ENCODE measurements at places on chromosomes 16 and 17.

DNA sequence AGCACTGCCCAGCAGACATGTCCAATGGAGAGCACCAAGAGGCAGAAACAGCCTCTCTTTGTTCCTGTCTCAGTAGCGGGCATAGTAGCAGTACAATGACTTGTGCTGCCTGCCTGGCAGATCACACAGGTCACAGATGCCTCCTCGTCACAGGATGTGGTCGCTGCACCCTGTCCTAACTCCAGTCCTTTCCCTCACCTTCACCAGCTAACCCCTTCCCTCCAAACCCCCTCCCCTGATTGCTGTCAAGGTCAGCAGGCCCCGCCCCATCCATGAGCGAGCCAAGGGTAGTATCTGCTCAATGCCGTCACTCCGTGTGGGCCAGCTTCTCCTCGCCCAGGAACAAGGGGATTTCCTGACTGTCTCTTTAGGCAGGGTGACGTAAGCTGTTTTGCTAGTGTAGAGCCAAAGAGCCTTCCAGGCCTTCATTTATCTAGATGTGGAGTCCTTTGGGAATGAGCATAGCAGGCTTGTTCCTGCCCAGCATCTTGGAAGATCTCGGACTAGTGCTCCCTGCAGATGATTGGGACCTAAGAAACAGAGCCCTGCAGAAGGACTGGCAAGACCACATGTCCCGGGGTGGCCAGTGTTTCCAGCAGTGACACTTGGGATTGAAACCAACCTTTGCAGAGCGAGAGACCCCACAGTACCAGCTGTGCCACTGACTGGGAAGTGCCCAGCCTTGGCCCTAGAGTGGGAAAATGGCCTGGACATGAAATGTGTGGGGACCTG lies 75.9 kb upstream of the TNRC6C start:
- H3K27me3 ChIP-seq = peaks cover 14% of the 10 kb centered on the region
- H3K4me3 ChIP-seq = no peak overlapping the region
- H3K36me3 ChIP-seq = no peaks in the 10 kb centered on the region

- H3K4me1 ChIP-seq = peaks cover 11% of the 10 kb centered on the region
- H3K27ac ChIP-seq = no peak overlapping the region
- DNase-seq = peak; percentile 81
- no peak overlapping the region for H3K4me3 ChIP-seq
Observed at GRCh38 chr17:70099884-70100283, 24.9 kb downstream of the KCNJ16 start.

GRCh38 chr17:61480414-61480807 lies 28.2 kb downstream of the TBX4 start:
- no peak overlapping the region for H3K27ac ChIP-seq
- H3K4me3 ChIP-seq = no peak overlapping the region
- no peaks in the 10 kb centered on the region for H3K4me1 ChIP-seq
- DNase-seq = no peak
- H3K36me3 ChIP-seq = no peaks in the 10 kb centered on the region

- no peak for DNase-seq
- no peaks in the 10 kb centered on the region for H3K36me3 ChIP-seq
- H3K4me1 ChIP-seq = no peaks in the 10 kb centered on the region
- H3K27ac ChIP-seq = no peak overlapping the region
Observed at GRCh38 chr16:1044460-1045309, 27.9 kb upstream of the SSTR5 start.

DNA sequence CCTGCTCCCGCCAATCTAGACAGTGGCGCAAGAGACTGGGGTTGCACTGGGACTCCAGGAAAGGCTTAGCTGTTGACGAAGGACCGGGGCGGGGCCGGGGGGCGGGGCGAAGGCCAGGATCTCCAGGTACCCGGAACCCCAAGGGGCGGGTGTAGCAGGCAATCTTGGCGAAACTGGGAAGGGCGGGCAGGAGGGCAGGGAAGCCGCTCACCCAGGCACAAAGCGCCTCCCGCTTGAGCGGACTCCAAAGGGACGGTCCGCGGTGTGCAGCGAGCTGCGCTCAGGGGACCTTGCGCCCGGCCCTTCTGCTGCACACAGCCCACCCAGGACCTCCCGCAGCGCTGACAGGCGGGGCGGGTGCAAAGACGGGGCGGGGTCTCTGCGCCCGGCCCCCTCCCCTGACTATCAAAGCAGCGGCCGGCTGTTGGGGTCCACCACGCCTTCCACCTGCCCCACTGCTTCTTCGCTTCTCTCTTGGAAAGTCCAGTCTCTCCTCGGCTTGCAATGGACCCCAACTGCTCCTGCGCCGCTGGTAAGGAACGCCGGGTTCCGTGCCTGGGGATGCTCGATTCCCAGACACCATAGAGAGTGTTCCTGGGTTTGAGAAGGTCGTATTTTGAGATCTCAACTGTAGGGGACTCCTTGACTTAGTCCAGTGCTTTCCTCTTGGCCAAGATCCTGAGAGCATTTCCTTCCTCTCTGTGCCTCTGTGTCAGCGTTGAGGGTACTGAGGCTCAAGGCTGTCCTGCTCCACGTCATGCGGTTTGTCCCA lies at the start of gene MT1F:
TSS of gene MT1F (plus strand) at position 405 of the 772 bp plus-strand sequence. CDS start at position 505, 100 bp downstream.
- H3K27ac ChIP-seq = no peak within 1 kb of the TSS
- H3K4me1 ChIP-seq = peaks cover 10% of the 10 kb centered on the region
- peaks cover 33% of the 10 kb centered on the region for H3K27me3 ChIP-seq
- DNase-seq = peak; percentile 35

DNA sequence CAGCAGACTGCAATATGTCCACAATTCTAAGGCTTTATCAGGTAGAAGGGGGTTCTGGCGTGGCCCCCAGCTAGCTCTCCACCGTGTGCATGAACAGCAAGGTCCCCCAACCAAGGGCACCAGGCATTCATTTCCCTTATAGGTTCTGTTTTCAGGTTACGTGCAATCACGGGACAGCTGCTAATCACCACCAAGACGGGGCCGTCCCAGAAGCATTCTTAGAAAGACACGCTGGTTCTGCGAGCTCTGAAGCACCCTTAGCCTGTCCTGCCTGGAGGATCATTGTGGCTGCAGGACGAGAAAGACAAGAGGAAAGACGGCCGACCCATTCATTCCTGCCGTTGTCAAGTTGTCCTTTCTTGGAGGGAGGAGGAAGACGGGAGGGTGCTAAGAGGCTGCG lies 302.9 kb downstream of the SOX9 start:
- peaks cover 16% of the 10 kb centered on the region for H3K4me1 ChIP-seq
- H3K27me3 ChIP-seq = no peaks in the 10 kb centered on the region
- no peak overlapping the region for H3K27ac ChIP-seq
- DNase-seq = no peak
- no peak overlapping the region for H3K4me3 ChIP-seq

GRCh38 chr17:4297351-4297750 lies 33.6 kb upstream of the ANKFY1 start:
- H3K36me3 ChIP-seq = peaks cover 4% of the 10 kb centered on the region
- H3K4me1 ChIP-seq = no peaks in the 10 kb centered on the region
- no peak for DNase-seq

DNA sequence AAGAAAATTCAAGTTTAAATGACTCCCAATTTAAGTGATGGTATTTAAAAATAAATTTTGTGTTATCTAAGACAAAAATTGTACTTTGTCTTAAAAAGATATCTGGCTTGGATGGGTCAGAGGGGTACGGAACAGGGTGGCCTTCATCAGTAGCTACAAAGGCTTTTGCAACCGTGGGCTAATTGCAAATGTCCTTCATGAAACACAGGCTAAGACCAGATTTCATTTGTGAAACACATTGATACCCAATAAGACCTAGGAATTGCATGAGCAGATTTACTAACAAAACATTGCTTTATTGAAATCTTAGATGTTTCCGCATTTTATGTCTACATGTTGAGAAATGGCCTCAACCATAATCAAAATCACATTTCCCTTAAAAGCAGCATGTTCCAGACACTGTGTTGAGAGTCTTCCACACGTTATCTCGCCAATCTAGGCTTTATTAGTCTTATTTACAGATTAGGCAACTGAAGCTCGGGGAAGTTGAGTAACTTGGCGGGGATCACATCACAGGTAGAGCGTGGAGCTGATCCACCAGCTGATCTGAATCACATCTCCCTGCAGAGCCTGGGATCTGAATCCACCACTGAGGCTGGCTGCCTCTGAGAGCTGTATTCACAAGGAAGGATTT lies 21.8 kb downstream of the FBXO39 start:
- no peaks in the 10 kb centered on the region for H3K36me3 ChIP-seq
- H3K27ac ChIP-seq = no peak overlapping the region
- no peak for DNase-seq
- no peaks in the 10 kb centered on the region for H3K4me1 ChIP-seq
- H3K4me3 ChIP-seq = no peak overlapping the region

DNA sequence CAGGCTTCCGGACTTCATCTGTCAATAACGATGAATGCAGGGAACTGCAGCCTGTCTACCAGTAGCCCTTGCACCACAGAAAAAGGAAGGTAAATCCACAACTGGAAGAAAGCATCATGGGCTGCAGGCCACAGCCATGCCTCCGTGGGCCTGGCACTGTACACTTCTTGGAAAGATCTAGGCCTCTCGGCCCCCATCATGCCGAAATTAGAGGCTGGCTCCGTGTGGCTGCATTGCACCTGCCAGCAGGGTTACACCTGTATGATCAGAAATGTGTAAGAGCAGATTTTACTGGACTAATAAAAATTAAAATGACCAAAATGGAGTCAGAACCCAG lies 52.2 kb downstream of the SDK2 start:
- H3K27ac ChIP-seq = no peak overlapping the region
- no peak overlapping the region for H3K4me3 ChIP-seq
- DNase-seq = no peak
- H3K36me3 ChIP-seq = no peaks in the 10 kb centered on the region

GRCh38 chr17:39416141-39416540 lies 14.7 kb upstream of the FBXL20 start:
- no peak overlapping the region for H3K4me3 ChIP-seq
- no peaks in the 10 kb centered on the region for H3K27me3 ChIP-seq
- no peak overlapping the region for H3K27ac ChIP-seq

- no peak overlapping the region for H3K27ac ChIP-seq
- H3K27me3 ChIP-seq = no peaks in the 10 kb centered on the region
Observed at GRCh38 chr17:41860254-41860931, 4.8 kb downstream of the KLHL11 start.

DNA sequence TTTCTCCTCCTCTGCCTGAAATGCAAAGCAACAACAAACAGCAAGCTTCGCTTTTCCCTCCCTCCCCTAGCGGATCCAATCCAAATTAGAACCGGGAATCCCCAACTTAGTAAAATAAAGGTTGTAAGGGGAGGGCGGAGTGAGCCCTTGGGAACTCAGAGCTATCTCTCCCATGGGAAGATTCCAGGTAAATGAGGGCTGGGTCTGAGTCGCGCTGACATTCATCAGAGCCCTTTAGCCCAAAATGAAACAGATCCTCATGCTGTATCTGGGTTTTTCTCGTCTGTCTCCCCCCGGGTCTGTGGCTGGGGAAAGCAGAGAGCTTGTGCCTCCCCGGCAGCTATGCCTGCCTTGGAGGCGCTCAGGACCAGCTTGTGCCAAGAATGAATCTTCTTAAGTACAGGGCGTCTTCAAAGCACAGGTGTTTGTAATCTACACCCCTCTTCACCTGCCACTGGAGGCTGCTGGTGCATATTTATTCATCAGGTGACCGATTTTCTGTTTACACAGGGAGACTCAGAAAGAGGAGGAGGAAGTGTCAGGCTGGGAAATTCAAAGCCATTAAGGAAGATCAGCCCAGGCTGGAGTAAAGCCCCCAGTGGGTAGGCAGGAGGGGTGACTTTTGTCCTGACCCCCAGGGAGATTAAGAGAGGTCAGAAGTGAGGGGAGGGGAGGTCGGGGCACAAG lies 55.0 kb upstream of the GSE1 start:
- no peaks in the 10 kb centered on the region for H3K36me3 ChIP-seq
- H3K27ac ChIP-seq = no peak overlapping the region
- no peak for DNase-seq
- peaks cover 22% of the 10 kb centered on the region for H3K4me1 ChIP-seq
- H3K27me3 ChIP-seq = no peaks in the 10 kb centered on the region

GRCh38 chr17:4241535-4241934 lies 22.2 kb downstream of the ANKFY1 start:
- H3K4me3 ChIP-seq = no peak overlapping the region
- H3K4me1 ChIP-seq = no peaks in the 10 kb centered on the region
- H3K36me3 ChIP-seq = peaks cover 16% of the 10 kb centered on the region
- DNase-seq = no peak
- no peaks in the 10 kb centered on the region for H3K27me3 ChIP-seq
- no peak overlapping the region for H3K27ac ChIP-seq

DNA sequence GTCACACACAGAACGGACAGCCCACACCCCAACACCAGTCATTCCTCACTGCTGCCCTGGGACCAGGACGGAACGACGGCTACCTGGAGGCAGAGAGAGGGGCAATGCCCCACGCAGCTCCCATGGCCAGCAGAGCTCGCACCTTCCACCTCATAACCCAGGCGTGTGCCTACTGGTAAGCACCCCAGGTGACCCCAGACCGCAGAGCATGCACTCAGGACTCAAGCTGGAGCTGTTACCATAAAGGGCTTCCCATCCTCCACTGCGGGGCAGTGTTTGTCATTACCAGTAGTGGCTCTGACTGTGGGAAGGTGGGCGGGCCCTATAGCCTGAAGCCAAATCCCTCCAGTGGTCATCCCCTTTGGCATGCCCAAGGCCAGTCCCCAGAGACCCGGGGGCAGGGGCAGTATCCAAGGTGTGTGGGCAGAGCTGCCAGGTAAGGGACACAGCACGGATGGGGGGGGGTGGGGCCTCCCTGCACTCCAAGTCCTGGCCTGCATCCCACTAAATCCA lies 4.7 kb upstream of the BCAR1 start:
- no peaks in the 10 kb centered on the region for H3K36me3 ChIP-seq
- H3K4me1 ChIP-seq = peaks cover 74% of the 10 kb centered on the region
- peak; percentile 54 for DNase-seq
- peak overlapping the region; percentile 61 for H3K27ac ChIP-seq

- DNase-seq = peak; percentile 40
- H3K4me1 ChIP-seq = peaks cover 10% of the 10 kb centered on the region
- no peaks in the 10 kb centered on the region for H3K27me3 ChIP-seq
- H3K4me3 ChIP-seq = no peak overlapping the region
- no peaks in the 10 kb centered on the region for H3K36me3 ChIP-seq
Observed at GRCh38 chr17:78263063-78263735, 31.8 kb downstream of the TMEM235 start.

GRCh38 chr16:86343796-86344585 lies 166.3 kb upstream of the FOXF1 start:
- H3K4me1 ChIP-seq = peaks cover 43% of the 10 kb centered on the region
- no peak overlapping the region for H3K4me3 ChIP-seq
- no peaks in the 10 kb centered on the region for H3K27me3 ChIP-seq
- H3K36me3 ChIP-seq = no peaks in the 10 kb centered on the region
- DNase-seq = peak; percentile 84

DNA sequence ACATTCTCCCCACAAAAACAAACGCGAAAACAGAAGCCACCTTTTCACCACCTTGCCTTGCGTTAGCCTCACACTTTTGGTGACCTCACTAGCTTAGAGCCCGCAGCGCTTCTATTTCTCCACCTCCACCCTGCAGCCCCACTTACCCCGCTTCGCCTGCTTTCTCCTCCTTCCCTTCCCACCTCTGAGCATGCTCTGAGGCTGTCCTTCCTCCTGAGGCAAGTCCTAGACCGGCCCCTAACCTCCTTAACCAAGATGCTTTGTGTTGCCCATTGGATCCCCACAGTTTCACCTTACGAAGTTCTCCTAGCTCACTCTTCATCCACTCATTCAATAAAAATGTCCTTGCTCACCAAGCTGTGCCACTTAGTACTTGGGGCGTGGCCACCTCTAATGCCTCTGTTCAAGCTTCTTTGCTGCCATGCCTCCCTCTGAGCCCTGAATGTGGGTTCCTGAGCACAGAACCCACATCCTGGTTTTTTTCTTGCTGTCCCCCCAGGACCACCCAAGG lies 1.3 kb downstream of the GNGT2 start:
- no peaks in the 10 kb centered on the region for H3K27me3 ChIP-seq
- peak overlapping the region; percentile 73 for H3K27ac ChIP-seq
- peaks cover 55% of the 10 kb centered on the region for H3K4me1 ChIP-seq
- no peaks in the 10 kb centered on the region for H3K36me3 ChIP-seq
- DNase-seq = no peak
- no peak overlapping the region for H3K4me3 ChIP-seq

GRCh38 chr17:78355701-78356100 lies 4.2 kb downstream of the SOCS3 start:
- H3K27ac ChIP-seq = no peak overlapping the region
- H3K4me3 ChIP-seq = no peak overlapping the region
- peaks cover 9% of the 10 kb centered on the region for H3K36me3 ChIP-seq
- H3K27me3 ChIP-seq = no peaks in the 10 kb centered on the region

Data from endothelial cell of umbilical vein (primary cell).